ENCODE measurements at places on chromosomes 16 and 17.

GRCh38 chr16:48559462-48560211 lies 50.3 kb downstream of the N4BP1 start:
- DNase-seq, result peak; percentile 60

GRCh38 chr17:30958187-30958586 lies 12.7 kb upstream of the RNF135 start:
- DNase-seq, result no peak

- no peak for DNase-seq
Measured at GRCh38 chr17:3993493-3994220, 29.4 kb upstream of the ATP2A3 start.

DNA sequence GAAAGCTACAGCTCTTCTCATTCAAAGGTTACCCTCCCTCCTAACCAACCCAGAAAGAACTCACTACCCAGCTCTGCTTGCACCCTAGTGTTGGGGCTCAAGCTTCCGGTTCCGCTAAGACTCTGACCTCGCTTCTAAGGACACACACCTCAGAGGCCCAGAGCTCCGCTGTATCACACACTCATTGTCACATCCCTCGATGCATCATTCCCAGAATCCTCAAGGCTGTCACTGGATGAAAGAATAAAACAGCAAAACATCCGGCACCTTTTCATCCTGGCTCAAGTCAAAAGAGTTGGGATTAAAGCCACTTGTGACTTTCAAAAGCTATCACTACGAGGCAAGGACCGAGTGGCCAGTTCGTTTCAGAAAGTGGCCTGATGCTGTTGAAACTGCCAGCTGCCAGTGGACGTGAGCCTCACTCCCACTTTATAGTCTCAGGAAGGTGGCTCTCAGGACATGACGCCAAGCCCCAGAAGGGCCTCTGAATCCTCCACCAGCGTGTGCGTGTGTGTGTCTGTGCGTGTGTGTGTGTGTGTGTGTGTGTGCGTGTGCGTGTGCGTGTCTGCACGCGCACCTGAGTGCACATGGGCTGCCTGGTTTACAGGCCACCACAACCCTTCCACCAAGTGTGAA lies 29.0 kb downstream of the ZFHX3 start:
- no peak for DNase-seq

DNA sequence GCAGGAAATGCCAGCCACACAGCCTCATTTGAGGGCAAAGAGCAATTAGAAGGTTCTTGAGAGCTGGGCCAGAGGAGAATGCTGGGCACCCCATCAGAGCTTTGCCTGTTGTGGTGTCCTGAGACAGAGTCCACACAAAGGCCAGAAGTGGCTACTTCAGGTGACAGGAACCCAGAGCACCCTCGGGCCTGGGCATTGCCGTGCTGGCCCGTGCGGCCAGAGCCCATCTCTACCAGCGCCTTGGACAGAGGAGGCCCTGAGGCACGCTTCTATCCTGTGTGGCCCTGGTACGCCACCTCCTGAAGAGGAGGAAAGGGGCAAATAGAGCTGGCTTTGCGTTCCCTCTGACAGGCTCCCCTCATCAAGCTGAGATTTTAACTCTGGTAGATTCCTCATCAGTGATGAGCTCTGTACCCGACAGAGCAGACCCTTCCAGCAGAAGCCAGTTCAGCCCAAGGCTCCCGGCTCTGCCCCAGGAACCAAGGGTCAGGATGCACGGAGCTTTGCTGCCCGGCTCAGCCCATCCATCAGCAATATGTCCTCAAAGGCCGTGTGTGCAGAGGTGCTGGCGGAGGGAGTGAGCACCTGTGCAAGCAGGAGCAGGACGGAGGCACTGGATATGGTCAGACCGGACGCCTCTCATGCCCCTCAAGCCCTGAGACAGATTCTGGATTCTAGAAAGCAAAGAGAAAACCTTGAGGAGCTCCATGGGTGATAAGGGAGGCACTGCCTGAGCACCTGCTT lies 3.4 kb upstream of the RASD1 start:
- no peak for DNase-seq

DNA sequence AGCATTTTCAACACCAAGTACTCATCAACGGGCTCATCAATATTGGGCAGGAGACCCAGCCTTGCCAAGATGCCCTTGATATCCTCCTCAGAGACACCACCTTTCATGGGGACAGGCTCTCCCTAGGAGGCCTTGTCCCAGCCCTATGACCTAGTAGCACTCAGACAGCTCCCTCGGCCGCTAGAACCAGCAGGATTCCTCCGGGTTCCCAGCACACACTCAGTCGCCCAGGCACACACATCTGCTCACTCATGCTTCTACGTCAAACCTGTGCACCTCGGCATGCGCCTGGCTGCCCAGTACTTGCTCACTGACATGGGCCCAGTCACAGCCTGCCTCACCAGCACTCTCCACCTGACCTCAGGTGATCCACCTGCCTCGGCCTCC lies 17.0 kb downstream of the SRCIN1 start:
- DNase-seq, result peak; percentile 63

DNA sequence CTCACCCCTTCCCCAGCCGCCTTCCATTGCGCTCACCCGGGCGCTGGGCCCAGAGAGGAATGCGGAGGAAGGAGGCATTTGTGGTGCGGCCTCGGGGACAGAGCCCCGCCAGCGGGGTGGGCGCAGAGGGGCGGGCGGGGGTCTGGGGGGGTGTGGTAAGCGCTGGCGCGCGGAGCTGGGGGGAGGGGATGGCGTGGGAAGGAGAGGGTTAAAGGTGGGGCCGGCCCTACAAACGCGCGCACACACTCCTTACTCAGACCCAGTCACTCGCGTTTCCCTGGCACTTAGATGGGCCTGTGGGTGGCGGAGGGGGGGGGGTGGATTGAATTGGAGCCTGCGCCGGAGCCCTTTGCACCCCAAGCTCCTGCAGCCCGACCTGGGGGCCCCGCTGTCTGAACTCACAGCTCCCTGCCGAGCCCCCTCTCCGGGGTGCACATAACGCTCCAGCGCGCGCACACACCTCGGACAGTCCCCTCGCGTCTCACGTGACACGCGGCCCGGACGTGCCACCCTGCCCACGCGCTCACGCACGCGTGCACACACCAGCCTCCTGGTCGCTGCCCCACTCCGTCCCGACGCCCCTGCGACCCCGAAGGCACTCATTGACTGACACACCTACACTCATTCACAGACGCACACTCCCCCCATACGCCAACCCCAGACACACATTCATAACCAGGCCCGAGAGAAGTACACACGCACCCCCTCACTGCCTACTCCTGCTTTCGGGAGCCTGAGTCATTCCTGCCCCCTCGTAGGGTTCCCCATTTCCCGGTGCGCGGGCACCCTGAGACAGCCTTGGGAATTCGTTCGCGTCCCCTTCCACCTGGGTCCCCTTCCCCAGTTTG lies 844 bp downstream of the TBKBP1 start:
- peak; percentile 56 for DNase-seq

- DNase-seq, result no peak
Measured at GRCh38 chr17:50537721-50538548, 5.4 kb downstream of the EPN3 start.

GRCh38 chr17:37781451-37781850 lies 36.6 kb upstream of the HNF1B start:
- no peak for DNase-seq

- no peak for DNase-seq
Measured at GRCh38 chr16:31423241-31423640, 4.9 kb downstream of the COX6A2 start.

GRCh38 chr17:43418441-43419374 lies 19.9 kb downstream of the ARL4D start:
- peak; percentile 93 for DNase-seq

- DNase-seq, result no peak
Measured at GRCh38 chr17:50544516-50544915, 2.5 kb upstream of the SPATA20 start.

DNA sequence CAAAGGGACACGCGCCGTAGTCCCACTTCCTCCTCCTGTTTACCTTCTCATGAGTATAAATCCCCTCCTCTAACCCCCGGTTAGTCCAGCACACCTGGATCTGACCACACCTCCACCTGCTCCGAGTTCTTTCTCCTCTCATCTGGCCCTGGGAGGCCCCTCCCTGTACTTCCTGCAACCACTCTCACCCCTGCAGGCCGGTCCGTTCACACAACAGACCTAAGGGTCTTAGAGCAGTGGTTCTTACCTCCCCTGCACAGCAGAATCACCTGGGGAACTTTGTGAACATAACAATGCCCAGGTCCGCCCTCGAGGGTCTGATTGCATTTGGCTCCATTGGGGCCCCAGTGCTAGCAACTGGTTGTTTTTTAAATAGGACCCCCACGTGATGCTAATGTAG lies 24.8 kb downstream of the TMEM114 start:
- no peak for DNase-seq

DNA sequence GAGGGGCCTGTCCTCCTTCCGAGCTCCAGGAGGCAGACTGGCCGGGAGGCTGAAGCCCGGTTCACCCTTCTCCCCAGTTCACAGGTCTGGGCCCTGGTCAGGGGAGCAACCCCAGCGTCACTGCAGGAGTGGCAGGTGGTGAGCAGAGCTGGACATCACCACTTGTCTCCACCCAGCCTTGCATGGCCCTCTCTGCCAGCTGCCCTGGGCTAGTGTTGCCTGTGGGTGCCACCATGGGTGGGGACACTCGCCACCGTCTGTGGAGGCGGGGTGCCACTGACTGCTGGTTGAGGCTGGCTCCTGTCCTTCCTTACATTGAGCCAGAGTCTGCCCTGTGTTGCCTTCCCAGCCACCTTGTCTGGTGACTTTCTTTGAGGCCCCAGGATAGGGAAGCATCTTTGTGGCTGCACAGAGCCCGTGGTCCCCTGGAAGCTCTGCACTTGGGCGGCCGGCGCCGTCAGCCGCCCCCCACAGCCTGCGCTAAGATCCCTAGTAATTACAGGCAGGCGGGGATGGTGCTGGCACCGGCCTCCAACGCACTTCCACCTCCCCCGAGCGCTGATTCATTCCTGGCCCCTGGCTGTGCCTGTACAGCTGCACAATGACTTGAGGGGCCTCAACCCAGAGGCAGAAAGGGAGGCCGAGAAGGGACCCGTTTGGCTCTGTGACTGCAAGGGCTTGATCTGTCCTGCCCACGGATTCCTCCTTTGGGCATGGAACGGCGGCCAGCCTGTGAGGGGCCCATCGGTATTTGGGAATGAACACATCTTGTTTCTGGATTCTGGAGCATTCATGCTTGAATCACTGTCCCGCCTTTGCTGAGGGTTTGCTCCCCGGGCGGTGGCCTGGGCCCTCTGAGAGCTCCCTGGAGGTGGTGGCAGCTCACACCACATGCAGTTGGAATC lies 5.2 kb downstream of the BAIAP2 start:
- DNase-seq, result no peak

GRCh38 chr16:56898847-56899246 lies 33.1 kb upstream of the HERPUD1 start:
- no peak for DNase-seq

DNA sequence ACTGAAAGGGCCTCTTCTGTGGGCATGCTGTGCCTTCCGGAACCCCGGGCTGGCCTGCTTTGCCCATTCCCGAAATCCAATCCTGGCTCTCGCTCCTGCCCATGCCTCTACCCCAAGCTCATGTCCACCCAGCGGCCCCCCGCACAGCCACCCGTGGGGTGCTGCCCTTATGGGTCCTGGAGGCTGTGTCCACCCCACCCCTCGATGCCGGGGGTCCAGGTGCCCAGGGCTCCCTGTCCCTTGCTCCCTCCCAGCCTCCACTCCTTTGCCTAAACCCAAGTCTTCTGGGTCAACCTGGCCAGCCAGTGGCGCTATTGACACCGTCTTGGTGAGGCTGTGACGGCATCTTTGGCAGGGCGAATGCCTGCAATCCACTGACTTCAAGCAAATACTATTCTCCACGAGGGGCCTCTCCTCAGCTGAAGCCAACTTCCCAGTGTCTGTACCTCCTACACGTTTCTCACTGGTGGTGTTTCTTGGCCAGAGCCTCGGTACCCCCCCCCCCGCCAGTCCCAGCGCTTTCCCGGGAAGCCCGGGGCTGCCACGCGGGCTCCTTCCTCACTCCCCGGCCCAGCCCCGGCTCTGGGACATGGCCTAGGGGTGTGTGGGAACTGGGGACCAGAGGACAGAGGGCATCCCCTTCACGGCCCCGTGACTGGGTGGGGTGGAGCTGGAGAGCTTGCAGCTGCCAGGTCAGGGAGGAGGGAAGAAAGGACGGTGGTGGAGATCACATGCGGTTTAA lies 12.2 kb upstream of the DUS1L start:
- no peak for DNase-seq

GRCh38 chr17:5500589-5501391 lies 14.4 kb downstream of the MIS12 start:
- peak; percentile 95 for DNase-seq

- DNase-seq, result no peak
Measured at GRCh38 chr16:75043175-75043895, 44.5 kb downstream of the ZNRF1 start.

GRCh38 chr17:81713004-81713555 lies 996 bp downstream of the SLC25A10 start:
- no peak for DNase-seq

DNA sequence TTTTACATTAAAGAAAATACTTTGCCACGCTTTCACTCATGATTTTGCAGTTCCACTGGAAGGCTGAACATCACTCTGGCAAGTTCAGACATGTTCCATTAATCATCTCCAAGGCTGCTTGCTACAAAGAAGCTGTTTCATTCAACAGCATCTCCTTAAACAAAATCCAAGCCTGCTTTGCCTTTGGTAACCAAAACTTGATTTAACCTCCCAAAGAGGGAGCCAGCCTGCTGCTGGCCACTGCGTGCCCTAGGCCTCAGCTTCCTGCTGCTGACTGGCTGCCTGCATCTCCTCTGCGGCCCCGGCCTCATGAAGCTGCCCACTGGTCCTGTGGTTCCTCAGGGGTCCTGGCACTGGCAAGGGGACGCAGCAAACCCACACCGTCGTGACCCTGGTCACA lies 31.8 kb downstream of the ANKRD11 start:
- no peak for DNase-seq

DNA sequence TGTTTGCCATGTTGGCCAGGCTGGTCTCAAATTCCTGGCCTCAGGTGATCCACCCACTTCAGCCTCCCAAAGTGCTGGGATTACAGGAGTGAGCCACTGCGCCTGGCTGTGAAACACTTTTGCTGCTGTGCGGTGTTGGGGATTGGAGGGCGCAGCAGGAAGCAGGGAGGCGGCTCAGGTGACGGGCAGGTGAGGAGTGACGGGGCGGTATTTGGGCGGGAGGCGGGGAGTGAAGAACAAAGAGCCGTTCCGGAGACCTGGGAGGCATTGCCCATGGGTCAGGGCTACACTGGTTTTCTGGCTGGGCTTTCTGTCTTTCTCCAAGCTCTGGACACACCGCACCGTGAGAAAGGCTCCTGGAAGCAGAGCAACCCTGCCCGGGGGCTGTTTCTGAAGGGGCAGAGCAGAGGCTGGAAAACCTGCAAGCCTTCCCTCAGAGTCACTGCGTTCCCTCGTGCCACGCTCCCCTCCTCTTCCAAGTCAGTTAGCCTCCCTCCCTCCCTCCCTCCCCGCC lies 22.1 kb downstream of the CRISPLD2 start:
- DNase-seq, result no peak

- peak; percentile 24 for DNase-seq
Measured at GRCh38 chr17:67942810-67943209, 53.5 kb downstream of the C17orf58 start.

DNA sequence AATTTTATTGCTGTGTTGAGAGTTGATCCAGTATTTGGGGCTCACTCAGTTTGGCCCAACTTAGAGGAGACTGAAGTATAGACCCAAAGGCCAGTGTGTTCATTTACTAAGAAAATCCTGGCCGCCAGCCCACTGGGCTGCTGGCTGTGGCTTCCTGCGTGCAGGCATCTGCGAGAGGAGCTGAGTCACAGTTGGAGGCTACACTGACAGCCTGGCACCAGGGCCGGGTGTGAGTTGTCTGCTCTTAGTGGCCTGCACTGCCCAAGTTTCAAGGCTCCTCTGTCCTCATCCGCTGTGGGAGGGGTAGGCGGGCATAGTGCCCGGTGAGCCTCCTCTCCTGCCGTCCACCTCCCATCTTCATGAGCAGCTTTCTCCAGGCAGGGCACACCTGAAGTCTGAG lies 54.2 kb downstream of the PLD6 start:
- DNase-seq, result no peak
